A172 (cell line): ENCODE measurements at places on chromosomes 12 and 14.

DNA sequence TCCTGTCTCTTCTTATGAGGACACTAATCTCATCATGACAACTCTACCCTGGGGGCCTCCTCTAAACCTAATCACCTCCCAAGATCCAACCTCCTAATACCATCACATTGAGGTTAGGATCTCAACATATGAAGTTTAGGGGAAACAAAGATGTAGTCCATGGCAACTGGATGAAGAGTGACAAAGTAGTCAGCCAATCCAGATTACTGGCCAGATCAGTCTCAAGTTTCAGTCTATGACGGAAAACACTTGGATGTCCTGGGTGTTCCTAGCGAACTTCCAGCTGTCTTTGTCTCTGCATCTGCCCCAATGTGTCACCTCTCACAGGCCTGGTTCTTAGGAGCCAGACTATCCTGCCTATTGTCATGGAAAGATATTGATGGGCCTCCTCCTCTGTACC lies 630.8 kb downstream of the AACS start:
- DNase-seq: no peak

- DNase-seq: peak; percentile 19
Observed at GRCh38 chr12:93302331-93303229, 75.1 kb upstream of the NUDT4 start.

DNA sequence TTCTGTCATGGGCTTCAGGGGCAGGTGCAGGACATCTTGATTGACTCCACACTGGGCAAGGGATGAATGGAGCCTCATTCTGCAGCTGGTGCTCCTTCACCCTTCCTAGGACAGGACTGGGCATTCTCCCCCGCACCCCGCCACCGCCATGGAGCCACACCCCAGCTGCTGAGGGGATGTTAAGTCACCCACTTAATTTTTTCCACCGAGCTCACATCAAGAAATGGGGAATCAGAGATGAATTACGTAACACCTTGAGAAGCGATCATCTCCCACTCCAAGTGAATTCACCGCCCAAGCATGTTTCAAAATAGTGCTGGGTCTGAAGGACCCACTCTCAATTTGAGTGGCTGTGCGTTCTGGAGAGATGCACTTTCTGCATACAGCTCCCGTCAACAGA lies 94.2 kb downstream of the EML1 start:
- no peak for DNase-seq

GRCh38 chr14:91770185-91770584 lies 38.3 kb upstream of the CATSPERB start:
- no peak for DNase-seq

- DNase-seq: no peak
Observed at GRCh38 chr12:2194571-2194970, 141.8 kb downstream of the CACNA1C start.

GRCh38 chr12:125283521-125283920 lies 218.3 kb downstream of the AACS start:
- no peak for DNase-seq
